ENCODE measurements at places on chromosomes 1 and 21.

DNA sequence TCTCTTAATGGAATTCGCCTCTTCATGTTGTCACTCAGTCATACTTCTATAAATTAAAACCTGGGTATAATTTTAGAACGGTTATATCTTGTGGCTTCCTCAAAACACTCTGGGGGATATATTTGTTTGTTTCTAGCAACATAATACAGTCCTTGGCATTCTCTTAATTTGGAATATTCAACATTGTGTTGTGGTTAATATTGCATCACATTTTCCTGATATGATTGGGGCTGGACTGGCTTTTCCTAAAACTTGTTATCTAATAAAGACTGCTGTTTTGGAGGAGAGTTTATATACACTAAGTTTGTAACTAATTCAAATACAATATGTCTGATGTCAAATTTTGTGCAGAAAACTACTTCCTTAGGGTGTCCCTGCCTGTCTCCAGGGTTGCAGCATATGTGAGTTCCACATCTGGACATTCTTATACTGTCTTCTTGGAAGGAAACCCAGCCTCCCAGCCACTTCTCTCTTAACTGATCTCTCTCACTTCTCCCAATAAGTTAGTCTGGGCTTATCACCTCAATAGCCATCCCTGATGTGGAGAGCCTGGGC, 892.6 kb downstream of the MRPL39 start:
- DNase-seq = no peak

- DNase-seq = no peak
Measured at GRCh38 chr1:7385471-7386225, 385.4 kb upstream of the VAMP3 start.

GRCh38 chr1:43764581-43764980, 57.2 kb downstream of the ST3GAL3 start:
- no peak for DNase-seq

- DNase-seq = no peak
Measured at GRCh38 chr1:247417831-247418230, 1.9 kb downstream of the NLRP3 start.

- DNase-seq = no peak
Measured at GRCh38 chr1:114109981-114110380, 43.7 kb downstream of the SYT6 start.

GRCh38 chr1:10734962-10735544, 61.4 kb downstream of the CASZ1 start:
- DNase-seq = no peak

DNA sequence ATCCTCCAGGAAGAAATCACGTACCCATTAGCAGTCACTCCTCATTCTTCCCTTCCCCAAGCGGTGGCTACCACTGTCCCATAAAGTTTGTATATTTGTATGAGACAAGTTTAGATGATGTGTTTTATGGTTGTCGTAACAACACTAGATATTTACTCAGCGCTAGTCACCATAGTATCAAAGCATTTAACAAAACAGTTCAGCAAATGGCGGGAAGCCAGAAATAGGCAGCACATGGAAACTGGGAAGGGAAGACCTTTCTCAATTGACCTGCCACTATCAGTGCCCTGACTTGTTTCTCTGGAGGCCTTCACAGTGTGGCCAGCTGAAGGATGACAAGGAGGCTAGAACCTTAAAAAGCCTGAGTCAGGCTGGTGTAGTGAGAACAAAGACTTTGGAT, 31.1 kb downstream of the CNST start:
- no peak for DNase-seq

DNA sequence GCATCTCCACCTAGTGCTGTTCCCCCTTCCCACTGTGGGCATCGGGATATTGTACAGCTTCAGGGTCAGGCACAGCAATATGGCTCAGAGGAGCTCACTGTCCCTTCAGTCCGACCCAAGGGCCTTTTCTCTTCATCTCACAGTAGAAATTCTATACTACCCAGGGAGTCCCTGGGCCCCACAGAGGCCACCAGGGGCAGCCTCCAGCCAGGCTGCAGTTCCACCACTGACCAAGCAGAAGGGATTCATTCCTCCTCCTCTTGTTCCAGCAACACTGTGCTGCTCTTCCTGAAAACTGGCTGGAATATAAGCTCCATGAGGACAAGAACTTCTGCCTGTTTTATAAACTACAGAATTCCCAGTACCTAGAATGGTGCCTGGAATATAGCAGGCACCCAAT, 70.5 kb downstream of the CD34 start:
- no peak for DNase-seq

- no peak for DNase-seq
Measured at GRCh38 chr1:224883091-224883490, 46.4 kb upstream of the DNAH14 start.

DNA sequence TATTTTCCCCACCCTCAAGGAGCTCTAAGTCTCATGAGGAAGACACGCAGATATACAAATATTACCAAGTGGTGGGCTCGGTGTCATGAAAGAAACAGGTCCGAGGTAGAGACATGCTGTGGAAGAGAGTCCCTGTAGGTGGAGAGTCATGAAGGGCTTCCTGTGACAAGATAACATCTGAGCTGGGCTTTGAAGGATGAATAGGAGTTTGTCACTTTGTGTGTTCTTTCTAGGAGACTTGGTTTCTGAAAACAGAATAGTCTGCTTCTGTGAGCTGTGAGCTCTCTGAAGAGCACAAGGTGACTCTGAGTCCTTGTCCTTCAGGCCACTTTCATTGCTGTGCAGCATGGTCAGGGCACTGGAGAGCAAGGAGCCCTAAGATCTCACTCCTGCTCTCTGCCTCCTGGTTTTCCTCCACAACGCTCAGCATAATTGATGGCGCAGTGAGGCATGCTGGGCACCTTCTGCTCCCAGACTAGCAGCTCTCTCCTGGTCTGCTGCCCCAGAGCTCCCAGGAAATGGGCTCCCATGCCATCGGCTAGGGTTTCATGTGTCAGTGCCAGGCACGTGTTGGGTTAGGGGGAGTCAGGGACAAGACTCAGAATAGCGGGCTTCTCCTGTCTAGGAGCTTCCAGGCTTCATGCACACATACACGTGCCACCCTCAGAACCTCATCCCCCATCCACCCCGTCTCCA, 209.9 kb upstream of the CSF3R start:
- no peak for DNase-seq

Measured in T-helper 22 cell (primary cell).